ENCODE measurements at places on chromosomes 1 and 21.

DNA sequence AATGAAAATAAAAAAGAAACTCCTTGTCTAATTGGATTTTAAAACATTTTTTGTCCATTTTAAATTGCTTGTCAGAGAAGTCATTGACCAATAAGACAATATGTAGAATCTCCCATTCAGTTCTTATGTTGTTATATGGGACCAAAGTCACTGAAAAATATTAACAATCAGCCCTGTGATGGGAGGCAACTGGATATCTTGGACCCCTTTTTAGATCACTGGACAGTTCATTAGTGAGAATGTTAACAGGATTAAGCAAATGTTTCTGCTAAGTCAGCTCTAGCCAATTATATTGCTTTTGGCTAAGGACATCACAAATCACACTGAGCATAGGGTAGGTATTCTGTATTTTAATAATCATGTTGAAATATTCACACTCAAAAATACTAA, 609.1 kb upstream of the USP24 start:
- DNase-seq = no peak

- no peak for DNase-seq
Measured at GRCh38 chr1:21813542-21813941, 1.5 kb downstream of the LDLRAD2 start.

DNA sequence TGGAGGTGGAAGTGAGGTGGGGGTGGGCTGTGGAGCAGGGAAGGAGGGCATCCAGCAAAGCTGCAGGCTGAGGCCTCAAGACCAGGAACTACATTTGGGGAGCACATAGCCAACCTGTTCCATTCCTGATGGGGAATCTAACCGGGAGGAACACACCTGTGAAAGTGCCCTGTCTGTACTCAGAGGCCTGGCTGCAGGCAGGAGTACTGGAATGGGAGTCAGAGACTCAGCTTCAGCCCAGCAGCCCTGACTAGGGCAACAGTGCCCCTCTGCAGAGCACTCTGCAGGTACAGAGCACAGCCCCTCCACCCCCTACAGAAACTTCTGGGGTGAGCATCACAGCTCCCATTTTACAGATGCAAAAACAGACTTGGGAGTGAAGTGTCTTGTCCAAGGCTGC, 126.4 kb downstream of the DMRTB1 start:
- DNase-seq = no peak

GRCh38 chr1:31652891-31653499, 8.3 kb upstream of the PEF1 start:
- no peak for DNase-seq

GRCh38 chr1:205043866-205044265, 854 bp downstream of the CNTN2 start:
- no peak for DNase-seq

DNA sequence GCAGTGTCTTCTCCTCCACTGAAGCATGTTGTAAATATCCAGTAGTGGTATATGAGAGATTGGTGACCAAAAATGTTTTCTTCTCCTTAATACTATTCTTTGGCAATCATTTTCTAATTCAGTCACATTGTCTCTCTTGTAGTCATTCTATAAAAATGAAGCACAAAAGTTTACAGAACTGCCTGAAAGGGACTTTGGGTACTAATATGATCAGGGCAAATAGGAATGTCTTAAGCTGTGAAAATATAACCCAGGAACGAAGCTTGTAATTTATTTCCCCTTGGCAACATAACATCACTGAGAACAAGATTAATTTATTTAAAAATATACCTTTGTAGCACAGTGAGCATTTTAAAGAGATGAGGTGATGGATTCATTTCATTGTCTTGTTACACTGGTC, 4.9 kb downstream of the B3GALT2 start:
- no peak for DNase-seq

DNA sequence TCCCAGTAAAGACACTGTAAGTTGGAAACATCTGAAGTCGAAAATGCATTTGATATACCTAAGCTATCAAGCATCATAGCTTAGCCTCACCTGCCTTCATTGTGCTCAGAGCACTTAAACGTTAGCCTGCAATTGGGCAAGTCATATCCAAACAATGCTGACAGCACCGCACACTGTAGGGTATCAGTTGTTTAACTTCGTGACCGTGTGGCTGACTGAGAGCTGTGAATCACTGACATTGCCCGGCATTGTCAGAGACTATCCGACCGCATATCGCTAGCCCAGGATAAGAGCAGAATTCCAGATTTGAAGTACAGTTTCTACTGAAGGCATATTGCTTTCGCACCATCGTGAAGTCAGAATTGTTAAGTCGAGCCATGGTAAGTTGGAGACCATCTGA, 41.5 kb downstream of the GALNT2 start:
- DNase-seq = no peak

- DNase-seq = no peak
Measured at GRCh38 chr21:27061770-27062169, 94.9 kb upstream of the ADAMTS5 start.

DNA sequence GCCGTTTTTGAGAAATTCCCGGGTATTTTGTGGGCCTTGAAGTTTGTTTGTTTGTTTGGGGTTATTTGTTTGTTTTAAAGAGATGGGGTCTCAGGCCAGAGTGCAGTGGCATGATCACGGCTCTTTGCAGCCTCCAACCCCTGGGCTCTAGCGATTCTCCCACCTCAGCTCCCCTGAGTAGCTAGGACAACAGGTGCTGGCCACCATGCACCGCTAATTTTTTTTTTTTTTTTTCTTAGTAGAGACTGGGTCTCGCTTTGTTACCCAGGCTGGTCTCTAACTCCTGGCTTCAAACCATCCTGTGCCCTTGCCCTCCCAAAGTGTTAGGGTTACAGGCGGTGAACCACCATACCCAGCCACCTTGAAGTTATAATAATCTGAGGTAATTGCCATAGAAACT, 2.0 kb downstream of the CHTOP start:
- DNase-seq = no peak

DNA sequence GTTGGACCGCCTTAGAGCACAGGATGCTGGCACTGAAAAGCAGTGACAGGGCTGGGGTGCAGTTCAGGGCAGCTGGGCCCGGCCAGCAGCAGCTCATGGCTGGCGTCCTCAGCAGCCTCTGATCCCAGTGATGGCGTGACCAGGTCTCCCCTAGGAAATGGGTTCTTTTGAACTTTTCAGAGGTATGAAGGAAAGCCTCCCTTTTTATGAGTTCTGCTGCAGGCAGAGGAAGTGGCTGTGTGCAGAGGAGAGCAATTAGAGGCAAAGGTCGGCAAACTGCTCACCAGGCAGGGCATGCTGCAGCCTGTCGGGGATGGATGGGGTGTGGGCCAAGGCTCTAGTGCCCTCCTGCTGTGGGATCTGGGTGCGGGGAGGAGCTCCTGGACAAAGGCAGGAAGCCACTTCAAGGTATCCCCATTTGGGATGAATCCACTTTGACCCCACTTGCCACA, 45.6 kb upstream of the RAB4A start:
- no peak for DNase-seq

GRCh38 chr1:9239622-9240401, 5.2 kb downstream of the H6PD start:
- no peak for DNase-seq

DNA sequence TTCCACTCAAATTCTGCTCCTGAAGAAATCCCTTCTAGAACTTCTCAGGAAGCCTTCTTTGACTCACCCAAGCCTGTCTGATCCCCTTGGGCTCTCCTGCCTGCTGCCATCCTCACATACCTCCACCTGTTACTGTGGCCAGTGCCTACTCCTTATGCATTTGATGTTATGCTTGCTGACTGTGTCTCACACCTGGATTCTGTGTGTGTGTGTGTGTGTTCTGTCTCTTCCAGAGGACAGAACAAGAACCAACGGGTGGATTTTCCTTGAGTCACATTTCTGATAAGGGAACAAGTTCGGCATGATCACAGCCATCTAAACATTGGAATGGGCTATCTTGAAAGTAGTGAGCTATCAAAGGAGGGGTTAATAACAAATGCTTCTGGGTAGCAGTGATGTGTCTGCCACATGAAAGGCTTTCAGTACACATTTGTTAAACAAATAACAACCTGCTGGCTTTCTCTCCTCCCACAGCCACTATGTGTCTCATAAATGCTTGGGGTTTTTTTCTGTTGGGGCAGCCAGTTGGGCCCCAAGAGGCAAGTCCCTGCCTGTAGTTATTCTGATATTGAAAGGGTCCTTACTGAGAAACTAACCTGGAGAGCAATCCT, 8.9 kb upstream of the GPR37L1 start:
- no peak for DNase-seq

DNA sequence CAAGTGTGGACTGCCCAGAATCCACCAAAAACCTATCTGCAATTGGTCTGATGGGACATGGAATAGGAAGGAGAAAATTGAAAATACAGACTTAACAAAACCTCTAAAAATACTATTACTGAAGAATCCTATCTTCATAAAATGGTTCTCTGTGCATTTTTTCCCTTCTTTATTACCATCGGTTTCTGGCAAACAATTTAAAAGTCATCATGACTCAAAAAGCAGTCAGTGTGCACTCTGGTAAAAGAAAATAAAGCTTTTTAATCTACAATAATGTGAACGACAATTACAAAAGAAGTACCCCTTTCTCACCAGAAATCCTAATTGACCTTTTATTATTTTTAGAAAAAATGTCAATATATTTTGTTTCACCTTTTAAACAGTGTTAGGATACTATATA, 186.3 kb downstream of the TPR start:
- no peak for DNase-seq

GRCh38 chr1:162151900-162152829, 82.7 kb downstream of the NOS1AP start:
- DNase-seq = no peak

DNA sequence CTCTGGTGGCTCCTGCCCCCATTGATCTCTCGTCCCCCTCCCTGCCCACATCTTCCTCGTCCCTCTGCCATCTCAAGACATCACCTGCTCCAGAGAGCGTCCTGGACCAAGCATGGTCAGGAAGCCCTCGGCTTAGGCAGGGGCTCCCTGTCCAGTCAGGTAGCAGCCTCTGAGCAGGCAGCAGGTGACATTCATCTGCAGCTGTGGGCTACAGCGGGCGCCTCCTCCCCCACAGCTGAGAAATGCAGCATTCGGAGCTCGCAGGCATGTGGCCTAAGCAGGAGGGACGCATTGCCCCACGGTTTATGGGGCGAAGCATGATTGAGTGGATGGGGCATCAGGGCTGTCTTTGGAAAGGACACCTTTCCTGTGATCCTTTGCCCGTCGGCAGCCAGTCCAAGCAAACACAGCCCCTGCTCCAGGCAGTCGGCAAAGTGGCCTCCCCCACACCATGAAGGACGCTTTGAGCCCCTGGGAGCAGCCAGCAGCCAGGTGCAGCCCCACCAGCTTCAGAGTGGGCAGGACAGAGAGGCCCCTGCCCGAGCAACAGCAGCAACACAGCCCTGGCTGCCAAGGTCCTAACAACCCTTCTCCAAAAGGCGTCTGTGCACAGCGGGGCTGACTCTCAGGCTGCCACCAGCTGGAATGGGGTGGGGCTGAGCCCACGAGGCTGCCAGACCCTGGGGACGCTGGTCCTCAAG, 234.1 kb upstream of the VAMP3 start:
- no peak for DNase-seq

DNA sequence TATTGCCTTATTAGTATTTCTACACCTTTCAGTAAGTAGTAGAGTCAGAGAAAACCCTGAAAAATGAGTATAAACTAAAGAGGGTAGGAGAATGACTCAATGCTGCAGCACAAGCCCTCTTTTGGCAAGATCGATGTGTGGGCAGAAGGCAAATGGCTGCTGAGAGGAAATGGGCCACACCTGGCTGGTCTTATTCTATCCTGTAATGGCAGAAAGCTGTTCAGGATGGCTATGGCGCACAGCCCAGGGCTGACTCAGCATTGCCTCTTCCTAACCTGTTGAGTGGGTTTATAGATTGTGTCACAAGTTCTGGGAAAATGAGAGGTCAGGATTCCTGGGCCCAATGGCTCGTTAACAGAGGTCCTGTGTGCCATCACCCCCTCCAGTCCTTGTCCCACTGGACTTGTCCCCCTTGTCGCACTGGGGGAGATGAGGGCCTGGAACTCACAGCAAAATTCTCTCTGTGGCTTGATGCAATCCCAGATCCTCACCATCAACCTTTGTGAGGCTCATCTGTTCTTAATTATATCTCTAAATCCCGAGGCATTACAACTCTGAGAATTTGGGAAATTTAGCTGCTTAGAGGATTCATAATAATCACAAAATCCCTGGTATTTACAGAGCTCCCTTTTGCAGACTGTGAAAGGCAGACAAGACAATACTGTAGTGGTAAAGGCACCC, 13.2 kb downstream of the HMGB4 start:
- no peak for DNase-seq

DNA sequence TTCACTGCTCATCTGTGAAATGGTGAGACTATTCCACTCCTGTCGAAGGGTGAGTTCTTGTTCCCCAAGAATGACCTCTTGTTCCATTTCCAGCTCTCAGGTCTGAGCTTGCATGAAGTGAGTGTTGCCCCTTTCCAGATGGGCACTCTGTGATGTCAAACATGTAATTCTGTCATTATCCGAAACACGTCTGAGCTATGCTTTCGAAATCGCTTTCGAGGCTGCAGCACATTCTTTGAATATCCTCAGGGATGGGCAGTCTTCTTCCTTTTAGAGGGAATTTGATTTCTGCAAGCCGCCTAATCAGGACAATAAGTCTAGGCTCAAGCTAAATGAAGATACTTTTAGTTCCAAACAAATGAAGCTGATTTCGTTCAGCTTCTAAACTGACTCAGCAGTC, 15.1 kb downstream of the NFASC start:
- DNase-seq = no peak

GRCh38 chr1:111294390-111294789, 3.7 kb downstream of the CHIA start:
- DNase-seq = no peak

GRCh38 chr1:79896140-79896539, 889.6 kb upstream of the ADGRL4 start:
- DNase-seq = no peak

- DNase-seq = no peak
Measured at GRCh38 chr21:38861989-38862683, 56.4 kb downstream of the ETS2 start.

GRCh38 chr1:23019863-23020625, 776 bp downstream of the KDM1A start:
- DNase-seq = no peak

DNA sequence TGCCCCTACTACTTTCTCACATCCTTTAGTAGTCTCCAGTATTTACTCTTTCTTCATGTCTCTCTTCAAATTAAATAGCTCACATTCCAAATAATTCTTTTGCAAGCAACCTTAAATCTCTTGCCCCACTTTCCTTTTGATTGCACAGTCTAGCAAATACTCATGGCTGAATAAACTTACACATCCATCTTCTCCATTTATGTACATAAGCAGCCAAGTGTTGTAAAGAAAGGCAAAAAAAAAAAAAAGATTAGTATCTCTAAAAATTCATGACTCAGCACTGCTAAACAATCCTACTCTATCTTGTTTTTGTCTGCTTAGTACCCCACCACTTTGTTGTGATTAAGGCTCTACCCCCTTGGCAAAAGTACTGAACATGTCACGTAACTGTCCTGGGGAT, 42.6 kb downstream of the F13B start:
- DNase-seq = no peak

GRCh38 chr1:34976384-34977209, 8.6 kb downstream of the TMEM35B start:
- DNase-seq = no peak

DNA sequence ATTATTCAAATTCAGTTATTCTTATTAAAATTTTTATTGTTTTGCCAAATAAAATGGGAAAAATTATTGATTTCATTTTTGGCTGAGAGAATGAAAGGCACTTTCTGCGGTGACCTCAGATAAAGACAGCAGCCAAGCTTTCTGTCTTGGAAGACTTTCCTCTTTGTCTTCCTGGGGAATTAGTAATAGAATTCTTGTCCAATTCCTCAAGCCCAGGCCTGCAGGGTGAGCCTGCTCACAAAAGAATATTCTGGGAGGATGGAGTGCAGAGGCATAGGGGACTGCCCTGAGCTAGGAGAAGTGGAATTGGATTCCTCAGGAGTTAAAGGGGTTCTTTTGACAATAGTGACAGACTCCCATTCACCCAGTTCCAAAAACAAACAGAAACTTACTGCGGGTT, 614.5 kb upstream of the ADGRL2 start:
- no peak for DNase-seq
